ENCODE measurements at places on chromosomes 3 and 15.
A peak's percentile ranks its signal among the peaks of the same experiment; 100 is the strongest.

DNA sequence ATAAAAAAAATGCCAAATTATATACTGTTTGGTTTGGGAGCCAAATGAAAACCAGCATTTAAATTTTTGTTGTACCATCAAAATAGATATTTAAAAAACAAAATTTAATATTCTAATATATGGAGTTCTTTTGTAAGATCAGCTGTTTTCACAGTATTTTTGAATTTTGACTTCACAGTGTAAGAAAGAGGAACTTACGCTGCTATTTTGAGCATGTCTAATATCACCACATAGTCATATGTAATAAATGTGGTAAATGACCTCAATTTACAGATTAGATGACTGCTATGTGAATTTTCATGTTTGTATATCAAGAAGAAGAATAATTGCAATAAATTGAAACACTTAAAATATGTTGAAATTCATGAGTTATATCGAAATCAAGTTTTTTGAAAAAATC lies 189.6 kb downstream of the ARRDC4 start:
- peak overlapping the region; percentile 56 for H3K27ac ChIP-seq
- H3K36me3 ChIP-seq, result no peaks in the 10 kb centered on the region
- H3K27me3 ChIP-seq, result no peaks in the 10 kb centered on the region
- H3K4me3 ChIP-seq, result no peak overlapping the region
- no peak for DNase-seq
- peaks cover 31% of the 10 kb centered on the region for H3K4me1 ChIP-seq

DNA sequence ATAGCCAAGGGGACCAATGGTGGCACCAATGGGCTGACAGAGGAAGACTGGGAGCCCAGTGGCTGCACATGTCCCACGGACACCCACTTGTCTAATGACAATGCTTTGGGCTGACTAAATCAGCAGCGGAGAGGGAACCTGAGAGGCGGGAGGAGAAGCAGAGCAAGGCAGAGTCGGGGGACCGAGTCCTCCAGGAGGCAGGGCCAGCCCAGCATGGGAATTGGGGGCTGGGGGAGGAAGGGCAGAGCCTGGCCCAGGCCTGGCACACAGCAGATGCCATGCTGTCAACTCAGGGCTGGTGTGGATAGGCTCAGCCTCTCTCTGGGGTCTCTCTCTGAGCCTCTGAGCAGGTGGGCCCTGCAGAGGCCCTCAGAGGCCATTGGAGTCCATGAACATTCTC lies 78.4 kb upstream of the KLF13 start:
- no peaks in the 10 kb centered on the region for H3K27me3 ChIP-seq
- H3K27ac ChIP-seq, result no peak overlapping the region
- no peak overlapping the region for H3K4me3 ChIP-seq

- peaks cover 100% of the 10 kb centered on the region for H3K36me3 ChIP-seq
- H3K4me3 ChIP-seq, result no peak overlapping the region
- DNase-seq, result no peak
- H3K27ac ChIP-seq, result no peak overlapping the region
- no peaks in the 10 kb centered on the region for H3K27me3 ChIP-seq
- peaks cover 5% of the 10 kb centered on the region for H3K4me1 ChIP-seq
Observed at GRCh38 chr15:69422336-69422895, 8.3 kb downstream of the KIF23 start.

GRCh38 chr3:24688446-24689148 lies 193.9 kb upstream of the THRB start:
- no peak overlapping the region for H3K4me3 ChIP-seq
- no peak for DNase-seq
- peaks cover 18% of the 10 kb centered on the region for H3K4me1 ChIP-seq
- H3K36me3 ChIP-seq, result no peaks in the 10 kb centered on the region

GRCh38 chr15:47866446-47866845 lies 149.1 kb downstream of the SEMA6D start:
- H3K4me3 ChIP-seq, result no peak overlapping the region
- no peaks in the 10 kb centered on the region for H3K36me3 ChIP-seq
- H3K27me3 ChIP-seq, result no peaks in the 10 kb centered on the region
- peaks cover 4% of the 10 kb centered on the region for H3K4me1 ChIP-seq

- no peak overlapping the region for H3K27ac ChIP-seq
- DNase-seq, result no peak
- no peak overlapping the region for H3K4me3 ChIP-seq
- H3K36me3 ChIP-seq, result no peaks in the 10 kb centered on the region
- H3K27me3 ChIP-seq, result no peaks in the 10 kb centered on the region
- no peaks in the 10 kb centered on the region for H3K4me1 ChIP-seq
Observed at GRCh38 chr3:186002884-186003472, 65.2 kb upstream of the TRA2B start.

DNA sequence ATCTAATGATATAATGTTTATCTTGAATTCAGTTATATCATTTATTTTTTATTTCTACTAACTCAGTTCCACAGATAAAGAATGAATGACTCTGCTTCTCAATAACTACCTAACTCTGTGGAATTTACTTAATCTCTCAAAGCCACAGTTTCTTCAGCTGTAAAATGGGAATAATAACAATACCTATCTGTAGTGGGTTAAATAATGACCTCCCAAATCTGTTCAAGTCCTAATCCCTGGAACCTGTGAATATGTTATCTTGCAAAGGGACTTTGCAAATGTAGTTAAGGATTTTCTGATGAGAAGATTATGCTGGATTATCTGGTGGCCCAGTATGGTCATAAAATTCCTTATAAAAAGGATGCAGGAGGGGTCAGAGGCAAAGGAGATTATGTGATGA lies 61.7 kb downstream of the THRB start:
- DNase-seq, result no peak
- no peaks in the 10 kb centered on the region for H3K36me3 ChIP-seq
- no peaks in the 10 kb centered on the region for H3K4me1 ChIP-seq
- no peaks in the 10 kb centered on the region for H3K27me3 ChIP-seq

- peaks cover 9% of the 10 kb centered on the region for H3K4me1 ChIP-seq
- H3K4me3 ChIP-seq, result no peak overlapping the region
- DNase-seq, result no peak
- H3K27ac ChIP-seq, result no peak overlapping the region
- no peaks in the 10 kb centered on the region for H3K36me3 ChIP-seq
Observed at GRCh38 chr3:66485291-66485968, 15.4 kb downstream of the LRIG1 start.

GRCh38 chr15:38002883-38003477 lies 68.5 kb downstream of the TMCO5A start:
- DNase-seq, result no peak
- H3K36me3 ChIP-seq, result no peaks in the 10 kb centered on the region
- H3K4me3 ChIP-seq, result no peak overlapping the region
- no peaks in the 10 kb centered on the region for H3K4me1 ChIP-seq
- no peak overlapping the region for H3K27ac ChIP-seq

- peaks cover 21% of the 10 kb centered on the region for H3K4me1 ChIP-seq
- no peak overlapping the region for H3K4me3 ChIP-seq
- no peaks in the 10 kb centered on the region for H3K27me3 ChIP-seq
- no peak for DNase-seq
Observed at GRCh38 chr3:48567500-48567899, 3.9 kb upstream of the UCN2 start.

GRCh38 chr3:32366638-32367397 lies 24.8 kb upstream of the CMTM7 start:
- no peak overlapping the region for H3K27ac ChIP-seq
- H3K4me3 ChIP-seq, result no peak overlapping the region
- no peaks in the 10 kb centered on the region for H3K27me3 ChIP-seq
- no peak for DNase-seq

All from RWPE2 (cell line).